ENCODE measurements at places on chromosomes 7 and 10. TPM values are rescaled to one million over a fixed set of nuclear protein-coding genes. Genes with fewer than 3 reads are reported as not detected.

DNA sequence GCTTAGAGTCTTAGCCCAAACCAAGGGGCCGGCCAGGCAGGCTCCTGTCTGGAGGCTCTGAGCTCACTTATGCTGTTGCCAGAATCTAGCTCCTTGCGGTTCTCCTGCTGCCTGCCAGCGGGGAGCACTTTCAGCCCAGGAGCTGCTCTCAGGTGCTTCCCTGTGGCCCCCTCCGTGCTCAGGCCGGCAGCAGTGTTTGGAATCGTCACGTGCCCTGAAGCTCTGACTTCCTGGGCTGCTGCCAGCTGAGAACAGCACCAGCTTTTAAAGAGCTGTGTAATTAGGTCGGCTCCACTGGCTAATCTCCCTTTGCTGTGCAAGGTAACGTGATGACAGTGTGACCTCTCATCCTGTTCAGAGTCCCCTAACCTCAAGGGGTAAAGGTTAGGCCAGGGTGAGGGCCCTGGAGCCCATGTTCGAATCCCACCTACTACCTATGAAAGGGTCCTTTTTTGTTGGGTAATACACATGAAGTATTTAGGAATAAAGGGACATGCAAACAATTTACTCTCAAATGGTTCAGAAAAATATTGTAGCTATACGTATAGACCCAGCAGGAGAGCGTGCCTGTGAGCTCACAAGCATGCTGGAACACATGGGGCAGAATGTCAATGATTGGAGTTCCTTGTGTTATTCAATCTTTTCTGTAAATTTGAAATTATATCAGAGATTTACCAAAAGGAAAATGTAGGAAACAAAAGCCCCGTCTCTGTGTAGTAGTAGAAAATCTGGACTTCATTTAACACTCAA lies 16.6 kb downstream of the ZNF862 start:
- peaks cover 13% of the 10 kb centered on the region for H3K4me1 ChIP-seq
- DNase-seq: peak; percentile 51
- H3K36me3 ChIP-seq: peaks cover 16% of the 10 kb centered on the region
- H3K27me3 ChIP-seq: no peaks in the 10 kb centered on the region
- H3K4me3 ChIP-seq: no peak overlapping the region
- no peak overlapping the region for H3K27ac ChIP-seq

DNA sequence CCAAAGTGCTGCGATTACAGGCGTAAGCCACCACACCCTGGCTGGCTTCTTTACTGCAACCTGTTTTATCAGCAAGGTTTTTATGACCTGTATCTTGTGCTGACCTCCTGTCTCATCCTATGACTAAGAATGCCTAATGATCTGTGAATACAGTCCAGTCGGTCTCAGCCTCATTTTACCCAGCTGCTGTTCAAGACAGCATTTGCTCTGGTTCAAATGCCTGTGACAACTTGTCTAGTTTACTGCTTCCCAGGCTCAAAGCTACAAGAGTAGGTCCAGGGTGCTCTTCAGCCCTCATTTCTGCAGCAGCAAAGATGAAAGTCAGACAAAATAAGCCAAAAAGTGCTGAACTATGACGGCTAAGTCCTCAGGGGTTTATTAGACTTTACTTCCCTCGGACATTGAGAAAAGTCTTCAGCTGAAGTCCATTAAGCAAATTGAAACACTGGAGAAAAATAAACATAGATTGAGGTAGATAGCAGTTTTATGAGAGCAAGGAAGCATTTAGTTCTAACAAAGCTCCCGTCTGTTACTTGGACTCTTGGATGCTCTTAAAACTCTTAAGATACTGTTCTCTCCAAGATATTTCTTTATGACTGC lies 12.5 kb upstream of the LYZL1 start:
- no peak overlapping the region for H3K4me3 ChIP-seq
- no peak overlapping the region for H3K27ac ChIP-seq
- DNase-seq: no peak
- H3K36me3 ChIP-seq: no peaks in the 10 kb centered on the region
- H3K4me1 ChIP-seq: no peaks in the 10 kb centered on the region

DNA sequence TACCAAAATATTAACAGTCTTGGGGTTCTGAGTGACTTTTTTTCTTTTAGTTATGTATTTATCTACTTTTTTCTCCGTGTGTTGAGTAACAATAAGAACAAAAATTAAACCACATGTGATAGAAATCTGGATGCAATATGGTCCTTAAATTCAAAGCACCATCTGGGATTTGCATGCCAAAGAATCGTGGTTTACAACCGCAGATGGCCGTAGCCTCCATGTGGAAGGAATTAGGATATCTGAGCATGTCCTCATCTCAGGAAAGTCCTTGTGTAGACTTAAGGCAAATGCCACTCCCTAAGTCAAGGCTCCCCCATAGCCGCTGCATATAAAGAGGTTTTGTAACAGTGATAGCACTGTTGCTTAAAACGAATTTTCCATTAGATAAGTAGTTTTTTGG lies 304.0 kb downstream of the ZEB1 start:
- H3K36me3 ChIP-seq: no peaks in the 10 kb centered on the region
- peaks cover 9% of the 10 kb centered on the region for H3K4me1 ChIP-seq

The PPP1R3C gene
- total RNA-seq: 61.7 TPM

The CFAP43 gene
- not detected for total RNA-seq

The RASSF4 gene
- total RNA-seq: 5.9 TPM

Data from IMR-90 (cell line).